ENCODE measurements at places on chromosomes 16 and 17.

DNA sequence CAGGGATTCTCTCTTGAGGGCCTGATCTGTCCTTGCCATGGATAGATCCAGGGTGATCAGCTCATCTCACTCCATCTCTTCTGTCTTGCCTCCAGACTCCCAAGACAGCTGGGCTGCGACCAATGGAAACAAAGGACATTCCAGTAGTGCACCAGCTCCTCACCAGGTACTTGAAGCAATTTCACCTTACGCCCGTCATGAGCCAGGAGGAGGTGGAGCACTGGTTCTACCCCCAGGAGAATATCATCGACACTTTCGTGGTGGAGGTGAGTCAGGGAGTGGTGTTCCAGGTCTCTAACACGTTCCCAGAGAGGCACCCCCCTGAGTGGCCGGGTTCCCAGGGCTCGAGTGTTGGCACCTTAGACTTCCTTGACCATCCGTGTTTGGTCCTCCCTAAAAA is 29.5 kb downstream of the PLCD3 start:
- no peak for DNase-seq

DNA sequence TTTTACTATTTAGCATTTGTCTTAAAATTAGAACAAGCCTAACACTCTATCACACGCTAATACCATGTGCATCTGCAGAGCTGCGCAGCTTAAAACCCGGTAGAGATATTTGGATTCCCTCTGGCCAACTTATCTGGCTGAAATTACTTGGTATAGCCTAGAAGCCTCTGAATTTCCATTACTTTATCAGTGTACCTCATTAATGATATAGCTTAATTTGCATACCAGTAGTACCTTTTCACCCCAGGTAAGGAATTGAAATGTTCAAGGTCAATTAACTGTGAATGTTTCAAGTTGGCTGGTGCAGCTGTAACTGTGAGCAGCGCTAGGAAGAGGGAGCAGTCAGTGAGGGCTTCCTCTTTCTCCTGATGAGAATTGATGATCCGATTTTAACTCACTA is 74.2 kb downstream of the CNTNAP4 start:
- no peak for DNase-seq

- no peak for DNase-seq
These were observed 79.5 kb downstream of the CDK5R1 start for GRCh38 chr17:32566303-32566702.

DNA sequence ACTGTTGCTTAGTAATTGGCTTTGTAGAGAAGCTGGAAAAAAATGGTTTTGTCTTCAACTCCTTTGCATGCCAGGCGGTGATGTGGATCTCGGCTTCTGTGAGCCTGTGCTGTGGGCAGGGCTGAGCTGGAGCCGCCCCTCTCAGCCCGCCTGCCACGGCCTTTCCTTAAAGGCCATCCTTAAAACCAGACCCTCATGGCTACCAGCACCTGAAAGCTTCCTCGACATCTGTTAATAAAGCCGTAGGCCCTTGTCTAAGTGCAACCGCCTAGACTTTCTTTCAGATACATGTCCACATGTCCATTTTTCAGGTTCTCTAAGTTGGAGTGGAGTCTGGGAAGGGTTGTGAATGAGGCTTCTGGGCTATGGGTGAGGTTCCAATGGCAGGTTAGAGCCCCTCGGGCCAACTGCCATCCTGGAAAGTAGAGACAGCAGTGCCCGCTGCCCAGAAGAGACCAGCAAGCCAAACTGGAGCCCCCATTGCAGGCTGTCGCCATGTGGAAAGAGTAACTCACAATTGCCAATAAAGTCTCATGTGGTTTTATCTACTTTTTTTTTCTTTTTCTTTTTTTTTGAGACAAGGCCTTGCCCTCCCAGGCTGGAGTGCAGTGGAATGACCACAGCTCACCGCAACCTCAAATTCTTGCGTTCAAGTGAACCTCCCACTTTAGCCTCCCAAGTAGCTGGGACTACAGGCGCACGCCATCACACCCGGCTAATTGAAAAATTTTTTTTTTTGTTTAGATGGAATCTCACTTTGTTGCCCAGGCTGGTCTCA is 6.2 kb upstream of the TMEM235 start:
- DNase-seq: no peak

DNA sequence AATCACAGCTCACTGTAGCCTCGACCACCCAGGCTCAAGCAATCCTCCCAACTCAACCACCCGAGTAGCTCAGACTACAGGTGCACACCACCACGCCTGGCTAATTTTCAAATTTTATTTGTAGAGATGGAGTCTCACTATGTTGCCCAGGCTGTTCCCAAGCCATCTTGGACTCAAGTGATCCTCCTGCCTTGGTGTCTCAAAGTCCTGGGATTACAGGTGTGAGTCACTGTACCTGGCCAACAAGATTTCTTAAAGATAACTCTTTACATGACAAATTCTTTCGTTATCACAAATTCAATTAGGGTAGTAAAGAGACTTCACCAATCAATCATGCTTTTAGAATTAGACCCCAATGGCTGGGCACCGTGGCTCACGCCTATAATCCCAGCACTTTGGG is 12.4 kb downstream of the PRPSAP1 start:
- DNase-seq: no peak

- peak; percentile 83 for DNase-seq
These were observed 15.5 kb upstream of the TFAP4 start for GRCh38 chr16:4288148-4288921.

DNA sequence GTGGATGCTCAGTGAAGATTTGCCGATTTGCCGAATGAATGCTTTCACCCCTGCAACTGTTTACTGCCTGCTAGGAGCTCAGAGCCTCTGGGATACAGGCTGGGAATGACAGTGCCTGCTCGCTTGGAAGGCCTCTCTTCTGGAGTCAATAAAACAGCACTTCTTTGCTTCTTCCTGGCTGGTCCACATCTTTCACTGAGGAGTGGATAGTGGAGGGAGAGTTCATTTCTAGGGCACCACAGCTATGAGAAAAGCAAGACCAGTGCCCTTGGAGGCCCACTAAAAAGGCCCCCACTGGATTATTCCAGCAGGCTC is 3.1 kb upstream of the USP7 start:
- no peak for DNase-seq

DNA sequence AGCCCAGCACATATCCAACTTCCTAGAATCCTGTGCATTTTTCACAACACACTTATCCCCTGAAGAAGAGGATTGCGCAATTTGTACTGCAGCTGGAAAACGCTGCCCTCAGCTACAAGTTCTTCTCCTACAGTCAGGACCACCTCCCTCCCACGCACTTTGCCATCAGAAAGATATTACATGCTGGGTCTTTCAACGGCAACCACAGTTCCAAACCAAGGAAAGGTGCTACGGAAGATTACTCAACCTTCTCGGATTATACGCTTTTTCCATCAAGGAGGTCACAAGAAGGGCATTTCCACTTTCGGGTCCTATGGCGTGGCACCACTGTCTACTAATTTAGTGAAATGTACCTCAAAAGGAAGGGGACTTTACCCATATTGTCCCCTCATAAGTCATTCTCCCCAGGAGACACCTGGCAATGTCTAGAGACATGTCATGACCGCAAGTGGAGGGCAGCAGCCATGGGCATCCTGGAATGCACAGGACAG is 35.2 kb downstream of the USP7 start:
- no peak for DNase-seq

DNA sequence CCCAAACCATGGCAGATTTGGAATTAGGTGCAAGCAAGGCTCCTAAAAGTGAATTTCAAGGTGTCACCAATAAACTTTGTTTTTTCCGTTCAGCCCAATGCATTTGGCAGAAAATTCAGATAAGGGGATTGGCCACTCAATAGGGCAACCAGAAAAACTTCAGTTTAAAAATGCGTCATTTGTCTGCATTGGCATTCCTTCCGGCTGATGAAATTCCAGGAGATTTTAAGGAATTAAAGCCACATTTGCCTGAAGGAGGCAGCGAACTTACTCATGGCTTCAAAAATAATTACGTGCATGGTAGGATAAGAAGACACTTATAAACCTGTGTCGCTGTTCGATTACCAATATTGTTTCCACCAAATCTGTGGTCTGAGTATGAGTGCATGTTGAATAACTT is 151.9 kb downstream of the SALL1 start:
- DNase-seq: no peak

GRCh38 chr16:56259425-56259779 is 68.1 kb downstream of the GNAO1 start:
- no peak for DNase-seq

GRCh38 chr16:72930396-72930795 is 117.5 kb downstream of the ZFHX3 start:
- DNase-seq: no peak

- DNase-seq: peak; percentile 80
These were observed 373 bp downstream of the CMC2 start for GRCh38 chr16:81006211-81006812.

- no peak for DNase-seq
These were observed 143.9 kb upstream of the SDK2 start for GRCh38 chr17:73788111-73788510.

- DNase-seq: no peak
These were observed 19.4 kb downstream of the KRT9 start for GRCh38 chr17:41552455-41552854.

DNA sequence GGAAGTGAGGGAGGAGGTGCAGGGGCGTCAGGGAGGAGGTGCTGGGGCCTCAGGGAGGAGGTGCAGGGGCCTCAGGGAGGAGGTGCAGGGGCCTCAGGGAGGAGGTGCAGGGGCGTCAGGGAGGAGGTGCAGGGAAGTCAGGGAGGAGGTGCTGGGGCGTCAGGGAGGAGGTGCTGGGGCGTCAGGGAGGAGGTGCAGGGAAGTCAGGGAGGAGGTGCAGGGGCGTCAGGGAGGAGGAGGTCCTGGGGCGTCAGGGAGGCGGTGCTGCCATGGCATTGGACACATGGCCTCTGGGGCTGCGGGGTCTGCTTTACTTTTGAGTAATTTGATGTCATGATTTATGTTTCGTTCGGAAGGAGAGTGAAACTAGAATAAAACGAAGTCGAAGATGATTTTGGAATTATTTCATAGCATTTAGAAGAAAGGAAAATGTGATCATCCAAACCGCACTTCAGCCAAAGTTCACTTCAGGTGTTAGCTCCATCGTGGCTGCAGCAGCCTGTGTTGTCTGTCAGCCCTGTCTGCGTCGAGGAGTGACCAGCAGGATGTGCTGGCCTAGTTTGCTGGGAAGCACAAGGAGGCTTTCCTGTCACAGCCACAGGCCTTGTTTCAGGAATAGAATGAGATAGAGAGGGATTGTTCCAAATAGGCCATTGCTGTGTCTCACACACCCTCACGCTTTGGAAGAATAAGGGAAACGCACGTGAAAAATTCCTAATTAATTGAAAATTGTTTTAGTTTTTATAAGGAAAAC is 42.8 kb downstream of the RAB11FIP3 start:
- DNase-seq: no peak

DNA sequence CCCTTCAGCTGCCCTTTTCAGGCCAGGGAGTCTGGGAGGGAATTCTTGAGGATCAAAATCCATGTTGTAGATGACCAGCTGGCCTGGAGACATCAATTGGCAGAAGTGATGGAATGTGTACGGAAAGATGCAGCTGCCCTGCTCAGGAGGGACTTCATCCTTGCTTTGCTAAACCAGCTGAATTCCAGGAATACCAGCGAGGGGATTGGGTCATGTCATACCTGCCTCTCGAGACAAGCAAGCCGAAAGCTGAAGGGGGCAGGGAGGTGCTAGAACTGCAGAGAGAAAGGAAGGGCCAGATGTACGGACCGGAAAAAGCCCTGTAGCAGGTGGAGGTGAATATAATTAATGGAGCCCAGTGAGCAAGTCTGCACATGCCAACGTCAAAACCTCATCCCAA is 25.6 kb upstream of the NTN1 start:
- DNase-seq: no peak

DNA sequence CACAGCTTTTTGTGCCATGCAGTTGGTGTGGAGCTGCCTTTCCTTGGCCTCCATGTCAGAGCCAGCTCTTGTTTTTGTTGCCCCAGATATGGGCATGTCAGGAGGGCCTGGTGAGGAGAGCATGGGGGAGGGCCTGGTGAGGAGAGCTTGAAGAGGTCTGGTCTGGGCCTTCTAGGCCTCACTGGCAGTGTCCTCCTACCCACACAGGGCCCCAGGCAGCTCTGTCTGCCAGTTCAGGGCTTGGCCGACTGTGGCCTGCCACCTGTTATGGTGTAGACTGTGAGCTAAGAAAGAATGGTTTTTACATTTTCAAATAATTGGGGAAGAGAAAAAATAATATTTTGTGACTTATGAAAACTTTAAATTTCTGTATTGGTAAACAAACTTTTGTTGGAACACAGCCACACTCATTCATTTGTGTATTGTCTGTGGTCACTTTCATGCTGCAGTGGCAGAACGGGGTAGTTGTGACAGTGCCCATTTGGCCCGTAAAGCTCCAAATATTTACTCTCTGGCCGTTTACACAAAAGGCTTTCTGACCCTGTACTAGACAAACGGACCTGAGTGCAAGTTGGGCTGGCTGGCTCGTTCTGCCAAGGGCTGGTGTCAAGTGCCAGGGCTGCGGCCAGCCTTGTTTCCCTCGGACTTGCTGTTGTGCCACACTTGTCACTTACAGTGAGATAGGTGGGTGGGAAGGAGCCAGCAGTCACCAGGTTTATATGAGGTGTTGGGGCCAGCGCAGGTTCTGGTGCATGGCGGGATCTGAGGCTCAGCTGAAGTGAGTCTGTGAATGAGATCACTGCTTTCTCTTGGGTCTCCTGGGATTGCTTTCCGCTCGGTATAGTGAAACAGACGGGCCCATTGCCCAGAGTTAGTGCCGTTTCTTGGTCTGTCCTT is 18.2 kb downstream of the PGS1 start:
- peak; percentile 66 for DNase-seq

GRCh38 chr17:33968350-33969044 is 286.6 kb upstream of the CCL2 start:
- no peak for DNase-seq

Data from DMS53 (cell line).